ENCODE measurements at places on chromosomes 12 and 14. TPM values are rescaled to one million over a fixed set of nuclear protein-coding genes. Genes with fewer than 3 reads are reported as not detected.

GRCh38 chr12:93862424-93862823, 185.2 kb downstream of the CRADD start:
- DNase-seq = no peak

- no peak for DNase-seq
Observed at GRCh38 chr12:49010092-49010668, 8.4 kb downstream of the PRKAG1 start.

DNA sequence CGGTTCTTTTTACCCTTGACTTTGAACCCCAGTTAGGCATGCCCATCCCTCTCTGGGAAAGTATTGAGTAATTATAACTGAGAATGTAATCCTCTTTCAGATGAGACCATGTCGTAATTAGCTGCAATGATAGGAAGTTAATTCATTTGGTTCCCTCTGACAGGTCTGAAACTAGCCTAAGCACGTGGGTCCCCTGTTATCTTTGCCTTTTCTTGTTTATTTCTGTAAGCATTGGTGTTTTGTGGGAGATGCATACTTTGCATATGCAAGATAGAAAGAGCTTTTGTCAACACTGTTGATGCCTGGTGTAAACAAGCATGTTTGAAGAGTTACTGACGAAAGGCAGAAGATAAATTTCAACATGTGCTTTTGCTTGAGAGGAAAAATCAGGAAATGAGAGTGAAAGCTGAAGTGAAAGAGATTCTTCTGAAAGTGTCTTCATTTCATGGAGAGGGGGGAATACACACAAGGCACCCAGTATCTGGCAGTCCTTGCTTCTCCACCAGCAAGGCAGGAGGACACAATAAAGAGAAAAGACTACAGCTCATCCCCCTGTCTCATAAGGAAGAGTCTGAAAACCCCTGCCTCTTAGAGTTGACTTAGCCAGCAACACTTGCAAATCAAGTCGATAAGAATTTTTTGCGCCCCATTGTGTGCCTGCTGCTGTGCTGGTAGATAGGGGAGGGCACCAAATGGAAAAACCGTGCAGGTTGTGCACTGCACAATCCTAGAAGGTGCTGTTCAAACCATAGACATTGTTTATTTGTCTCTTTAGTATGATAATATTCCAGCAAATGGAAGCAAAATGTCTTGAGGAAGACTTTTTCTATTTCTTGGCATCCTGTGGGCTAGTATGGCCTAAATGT, 77.8 kb downstream of the SLC24A4 start:
- no peak for DNase-seq

DNA sequence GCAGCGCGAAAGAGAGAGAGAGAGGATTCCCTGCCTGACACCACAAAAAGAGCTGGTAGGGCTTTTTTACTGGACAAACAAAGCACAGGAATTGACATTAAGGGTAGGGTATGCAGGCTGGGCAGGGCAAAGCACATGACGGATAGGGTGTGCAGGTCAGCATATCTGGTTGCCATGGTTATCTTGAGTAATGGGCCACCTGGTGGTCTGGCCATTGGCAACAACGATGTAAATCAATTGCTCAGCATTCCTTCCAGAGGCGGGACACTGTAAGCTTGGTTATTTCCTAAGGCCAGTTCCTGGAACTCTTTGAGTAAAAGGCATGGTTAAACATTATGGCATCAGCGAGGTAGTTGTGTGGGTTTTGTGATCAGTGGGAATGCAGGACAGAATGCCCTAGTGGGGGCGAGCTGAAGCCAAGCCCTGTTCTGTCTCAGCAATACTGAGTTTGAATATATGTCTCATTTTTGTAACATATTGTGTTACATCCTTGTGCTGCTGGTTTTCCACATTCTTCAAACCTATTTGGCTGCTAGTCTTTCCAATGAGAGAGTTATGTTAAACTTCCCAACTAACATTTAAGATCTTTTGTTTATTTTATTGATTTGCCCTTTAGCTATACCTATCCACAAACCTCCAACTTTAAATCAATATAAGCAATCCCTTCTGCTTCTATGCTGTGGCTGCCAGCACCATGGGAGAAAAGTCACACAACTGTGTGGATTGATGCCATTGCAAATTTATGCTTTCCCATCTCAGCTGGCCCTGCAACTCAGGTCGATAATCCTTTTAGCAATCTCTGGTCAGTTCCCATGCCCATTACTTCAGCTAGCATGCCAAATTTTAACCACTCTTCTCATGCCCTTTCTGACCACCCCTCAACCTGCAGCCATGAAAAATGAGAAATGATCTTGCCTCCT, 396.7 kb upstream of the PDE3A start:
- DNase-seq = no peak

- no peak for DNase-seq
Observed at GRCh38 chr12:95055057-95055456, 18.4 kb downstream of the NR2C1 start.

C1RL gene
- 9.1 TPM for total RNA-seq

LRR1 gene
- total RNA-seq = 35.3 TPM

KSR2 gene
- total RNA-seq = not detected

CMA1 gene
- total RNA-seq = not detected

CREBL2 gene
- 3.8 TPM for total RNA-seq

NYNRIN gene
- 1.9 TPM for total RNA-seq

ANO4 gene
- not detected for total RNA-seq

CIROP gene
- not detected for total RNA-seq
